Activated CD8-positive, alpha-beta memory T cell treated with anti-CD3 and anti-CD28 coated beads, Interleukin-2, amount 10 ng/mL, durations not matched to agents 7 days and 5 days (primary cell): ENCODE measurements at places on chromosomes 7 and 10. TPM values are rescaled to one million over a fixed set of nuclear protein-coding genes. Genes with fewer than 3 reads are reported as not detected.

Gene SMKR1
- total RNA-seq: 5.3 TPM

DNA sequence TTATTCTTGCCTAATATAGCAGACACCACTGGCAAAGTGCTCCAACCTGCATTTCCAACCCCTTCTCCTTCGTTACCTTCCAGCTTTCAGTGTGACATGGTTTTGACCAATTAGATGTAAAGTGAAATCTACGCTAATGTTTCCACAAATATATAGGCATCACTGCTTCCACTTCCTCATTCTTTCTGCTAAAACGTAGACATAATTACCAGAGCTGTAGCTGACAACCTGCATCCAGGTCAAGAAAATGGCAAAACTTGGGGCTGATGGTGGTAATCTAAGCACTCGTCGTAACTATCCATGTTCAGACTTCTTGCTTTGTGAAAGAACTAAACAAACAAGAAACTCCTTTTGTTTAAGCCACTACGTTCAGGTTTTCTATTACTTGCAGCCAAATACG lies 41.8 kb upstream of the COL1A2 start:
- DNase-seq: no peak

DNA sequence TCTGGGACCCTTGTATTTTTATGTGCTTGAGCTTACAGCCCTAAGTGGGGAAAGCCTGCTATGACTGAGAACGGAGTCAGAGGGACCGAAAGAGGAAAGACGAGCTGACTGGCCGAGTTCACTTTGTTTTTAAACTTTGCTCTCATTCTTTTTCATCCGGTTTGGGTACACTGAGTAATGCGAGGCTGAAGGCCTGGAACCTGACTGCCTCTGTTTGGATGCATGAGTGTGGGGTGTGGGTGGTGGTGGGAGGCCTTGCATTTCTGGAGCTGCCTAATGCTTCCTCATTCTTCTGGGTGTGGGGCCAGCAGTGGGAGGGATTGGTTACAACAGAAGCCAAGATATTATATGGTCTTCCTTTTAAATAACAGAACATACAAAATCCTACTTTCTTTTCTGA lies 155.5 kb downstream of the BUB3 start:
- DNase-seq: no peak

Gene IFRD1
- total RNA-seq: 45.3 TPM

GRCh38 chr7:41882256-41882655 lies 179.4 kb upstream of the INHBA start:
- DNase-seq: no peak

DNA sequence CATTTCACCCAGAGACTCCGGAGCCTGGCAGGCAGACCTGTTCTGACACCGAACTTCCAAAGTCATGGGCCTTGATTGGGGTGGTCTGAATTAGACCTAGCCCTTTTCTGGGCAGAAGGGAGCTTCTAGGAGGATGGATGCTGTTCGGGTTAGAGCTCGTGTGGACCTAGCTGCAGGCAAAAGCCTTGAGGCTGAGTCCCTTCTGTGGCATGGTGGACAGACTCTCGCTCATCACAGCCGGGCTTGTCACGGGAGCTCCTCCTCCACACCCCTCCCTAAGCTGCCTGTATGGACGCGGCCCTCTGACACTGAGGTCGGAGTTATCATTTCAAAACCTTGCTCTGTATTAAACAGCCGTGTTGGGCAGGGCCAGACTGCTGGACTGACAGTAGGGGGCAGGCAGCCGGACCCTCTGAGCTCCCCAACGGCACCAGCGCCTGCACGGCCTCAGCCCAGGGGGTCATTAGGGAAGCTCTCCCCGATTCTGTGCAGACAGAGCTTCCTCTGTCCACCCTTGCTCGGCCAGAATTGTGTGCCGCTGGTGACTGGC lies 2.2 kb downstream of the IRF5 start:
- DNase-seq: no peak
